Right ventricle myocardium inferior (tissue), 1 donor: ENCODE measurements at places on chromosomes 12 and 14. TPM values are rescaled to one million over a fixed set of nuclear protein-coding genes. Genes with fewer than 3 reads are reported as not detected.

The FAIM2 gene
- total RNA-seq = 20.5 TPM

The LBHD2 gene
- not detected for total RNA-seq

The PTPN21 gene
- 30.8 TPM for total RNA-seq

The TMPRSS12 gene
- not detected for total RNA-seq

The LTBR gene
- total RNA-seq = 34.3 TPM

The MAP3K9 gene
- 1.7 TPM for total RNA-seq

The OR4E2 gene
- total RNA-seq = not detected

The TAMALIN gene
- 20.3 TPM for total RNA-seq

The MYH6 gene
- total RNA-seq = 3,910 TPM

The CISTR gene
- 1.7 TPM for total RNA-seq

The TESPA1 gene
- total RNA-seq = 0.70 TPM

The PEBP1 gene
- total RNA-seq = 459 TPM

The KRT79 gene
- not detected for total RNA-seq

The PROX2 gene
- total RNA-seq = not detected

- peak; percentile 48 for DNase-seq
Observed at GRCh38 chr14:19800282-19801117, 3.1 kb upstream of the OR4N2 start.

- no peak for DNase-seq
Observed at GRCh38 chr12:68490476-68490875, 120.2 kb upstream of the RAP1B start.

DNA sequence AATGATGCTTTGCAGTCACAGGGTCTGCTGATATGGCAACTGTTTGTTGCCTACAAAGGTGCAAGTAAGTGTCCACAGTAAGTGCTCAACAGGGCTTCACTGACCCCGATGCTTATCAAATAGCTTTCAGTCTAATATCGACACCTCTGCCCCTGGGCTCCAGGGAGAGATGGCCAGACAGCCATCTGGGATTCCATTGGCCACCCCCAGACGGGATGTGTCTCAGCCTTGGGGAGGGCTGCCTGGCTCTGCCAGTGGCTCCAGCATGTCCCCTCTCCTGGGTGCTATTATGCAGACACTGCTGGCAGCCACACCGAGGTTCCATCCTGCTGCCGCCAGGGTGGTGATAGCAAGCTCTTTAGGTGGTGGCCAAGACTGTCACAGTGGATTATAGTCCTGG, 57.4 kb downstream of the DGLUCY start:
- peak; percentile 82 for DNase-seq

- DNase-seq = no peak
Observed at GRCh38 chr12:17680220-17680619, 409.8 kb downstream of the RERGL start.

DNA sequence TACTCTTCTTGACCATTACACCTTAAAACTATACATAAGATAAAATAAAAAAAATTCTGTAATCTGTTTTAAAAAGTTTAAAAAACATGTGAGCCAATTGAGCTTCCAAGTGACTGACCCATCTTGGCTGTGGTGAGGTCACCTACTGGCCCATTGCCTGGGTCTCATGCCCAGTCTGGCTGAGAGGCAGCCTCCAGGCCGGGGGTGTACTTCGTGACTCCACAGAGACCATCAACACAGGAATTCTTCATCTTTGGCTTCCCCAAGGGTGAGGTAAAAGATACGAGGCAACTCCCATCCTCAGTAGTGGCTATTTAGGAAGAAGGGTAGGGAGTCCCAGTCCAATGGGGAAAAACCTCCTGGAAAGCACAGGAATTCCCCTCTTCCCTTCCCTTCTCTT, 113.2 kb downstream of the APAF1 start:
- DNase-seq = no peak

- DNase-seq = no peak
Observed at GRCh38 chr12:49873361-49873934, 30.3 kb downstream of the FAIM2 start.

GRCh38 chr12:60684988-60685655, 1089.3 kb downstream of the SLC16A7 start:
- peak; percentile 54 for DNase-seq

- no peak for DNase-seq
Observed at GRCh38 chr12:23008623-23009022, 383.7 kb downstream of the ETNK1 start.

GRCh38 chr12:106389151-106389550, 31.6 kb downstream of the POLR3B start:
- no peak for DNase-seq

- no peak for DNase-seq
Observed at GRCh38 chr12:71063087-71063486, 94.7 kb downstream of the TSPAN8 start.

DNA sequence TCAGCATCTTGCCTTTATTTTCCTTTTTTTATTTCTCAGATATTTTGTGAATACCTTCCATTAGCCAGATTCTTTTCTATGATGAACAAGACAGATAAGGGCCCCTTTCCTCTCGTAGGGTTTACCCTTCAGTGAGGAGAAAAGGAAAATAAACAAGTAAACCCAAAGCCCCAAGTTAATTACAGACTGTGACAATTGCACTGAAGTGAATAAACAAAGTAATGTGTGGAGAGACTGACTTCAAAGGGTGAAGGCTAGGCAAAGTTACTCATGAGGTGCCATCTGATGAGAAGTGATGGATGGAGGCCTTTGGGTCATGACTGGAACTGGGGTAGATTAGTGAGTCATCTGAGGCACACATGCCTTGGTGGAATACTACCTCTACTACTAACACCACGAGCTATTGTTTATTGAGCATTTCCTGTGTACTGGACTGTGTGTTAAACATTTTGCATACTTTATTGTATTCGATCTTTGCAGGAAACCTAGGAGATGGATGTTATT, 143.4 kb upstream of the PRICKLE1 start:
- no peak for DNase-seq

- no peak for DNase-seq
Observed at GRCh38 chr12:54389134-54389508, 4.6 kb upstream of the ZNF385A start.

- no peak for DNase-seq
Observed at GRCh38 chr14:96176811-96177211, 27.8 kb upstream of the BDKRB2 start.

- DNase-seq = no peak
Observed at GRCh38 chr14:76348898-76349297, 27.0 kb upstream of the ESRRB start.

DNA sequence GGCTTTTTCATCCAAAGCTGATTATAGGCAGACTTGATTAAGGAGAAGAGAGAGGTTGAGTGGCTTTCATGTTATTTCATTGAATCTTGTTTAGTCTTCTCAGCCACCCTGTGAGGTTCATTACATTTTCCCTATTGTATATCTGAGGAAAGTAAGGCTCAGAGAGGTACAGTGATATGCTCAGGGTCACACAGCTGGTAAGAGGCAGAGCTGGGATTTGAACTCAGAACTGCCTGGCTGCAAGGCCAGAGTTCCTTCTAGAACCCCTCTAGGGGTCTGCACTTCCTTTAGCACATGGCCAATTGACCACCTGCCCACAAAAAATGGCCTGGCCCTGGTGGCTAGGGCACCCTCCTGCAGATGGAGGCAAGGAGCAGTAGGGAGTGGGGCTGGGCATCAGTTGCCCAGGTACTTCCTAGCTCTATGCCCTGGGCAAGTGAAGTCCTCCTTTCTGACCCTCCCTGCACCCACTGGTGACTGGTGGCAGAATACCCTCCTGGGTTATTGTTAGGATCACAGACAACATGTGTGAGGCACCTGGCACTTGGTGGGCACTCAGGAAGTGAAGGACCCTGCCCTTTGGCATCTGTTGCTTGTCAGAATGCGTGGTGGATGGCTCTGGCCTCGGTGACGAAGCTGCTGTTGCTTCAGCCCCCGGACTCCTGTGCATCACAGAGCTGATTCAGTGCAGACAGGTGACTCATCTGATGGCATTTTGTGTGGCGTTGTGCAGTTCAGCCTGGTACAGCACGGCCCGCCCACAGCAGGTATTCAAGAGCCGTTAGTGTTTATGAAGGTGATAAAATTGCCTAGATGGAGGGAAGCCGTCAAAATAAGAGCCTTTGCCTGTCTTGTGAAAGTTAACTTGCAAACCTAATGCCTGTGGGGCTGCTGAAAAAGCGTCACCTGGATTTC, 115.8 kb downstream of the SLC25A47 start:
- DNase-seq = no peak
